NCI-H1048 (cell line): ENCODE measurements at places on chromosomes 13 and 19.

- no peak for DNase-seq
These were observed 44.7 kb downstream of the PLPP2 start for GRCh38 chr19:246551-246950.

DNA sequence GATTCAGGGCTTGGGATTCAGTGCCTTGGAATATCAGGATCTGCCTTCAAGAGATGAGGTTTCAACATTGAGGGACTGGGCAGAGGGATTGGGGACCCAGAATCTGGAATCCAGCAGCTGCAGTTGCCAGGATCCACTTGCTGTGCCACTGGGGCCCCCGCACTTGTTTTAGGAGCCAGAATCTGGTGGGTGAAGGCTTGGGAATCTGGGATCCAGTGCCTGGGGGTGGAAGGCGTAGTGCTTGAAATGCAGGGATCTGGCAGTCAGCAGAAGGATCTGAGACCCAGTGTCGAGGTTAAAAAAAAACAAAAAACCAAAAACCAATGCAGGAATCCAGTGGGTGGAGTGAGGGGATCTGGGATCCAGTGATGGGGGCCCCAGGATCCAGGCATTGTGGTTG is 7.3 kb upstream of the SLC25A41 start:
- no peak for DNase-seq

DNA sequence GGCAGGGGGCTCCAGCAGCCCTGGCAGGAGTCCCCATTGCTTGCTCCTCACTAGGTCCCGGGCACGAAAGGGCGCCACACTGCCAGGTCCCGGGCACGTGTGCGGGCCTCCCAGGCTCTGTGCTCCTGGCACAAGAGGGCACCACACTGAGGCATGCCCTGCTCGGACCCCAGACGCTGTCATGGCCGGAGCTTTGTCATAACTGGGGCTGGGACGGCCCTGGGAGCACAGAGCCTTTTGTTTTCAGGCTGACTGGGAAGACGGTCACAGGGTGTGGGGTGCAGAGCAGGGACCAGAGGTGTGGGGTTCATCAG is 7.4 kb downstream of the BSG start:
- no peak for DNase-seq

DNA sequence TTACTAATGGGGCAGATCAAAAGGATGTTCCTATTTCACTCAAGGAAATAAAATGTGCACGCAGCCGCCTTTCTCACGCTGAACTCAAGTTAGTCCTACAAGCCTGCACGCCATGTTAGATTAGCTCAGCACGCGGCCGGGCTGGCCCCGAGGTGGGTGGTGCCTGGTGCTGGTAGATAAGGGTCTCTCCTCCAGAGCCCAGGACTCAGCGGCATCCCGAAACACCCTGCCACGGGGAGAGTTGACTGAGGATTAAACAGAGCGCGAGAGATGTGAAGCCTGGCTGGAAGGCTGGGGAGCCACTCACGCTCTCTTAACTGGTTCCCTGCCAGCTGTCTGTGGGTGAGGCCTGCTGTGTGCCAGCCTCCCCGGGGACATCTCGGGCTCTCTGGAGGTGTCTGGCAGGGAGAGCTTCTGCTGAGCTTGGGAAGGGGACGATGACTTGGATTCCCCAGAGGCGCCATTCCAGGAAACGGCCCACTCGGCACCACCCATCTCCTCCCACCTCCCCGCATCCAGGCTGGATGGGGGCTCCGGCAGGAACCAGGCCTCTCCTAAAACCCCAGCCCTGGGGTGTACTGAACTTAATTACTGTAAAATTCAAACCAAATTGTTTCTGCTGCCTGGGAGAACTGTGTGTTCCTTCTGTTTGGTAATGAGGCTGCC is 122.2 kb downstream of the KDM4B start:
- DNase-seq = no peak

DNA sequence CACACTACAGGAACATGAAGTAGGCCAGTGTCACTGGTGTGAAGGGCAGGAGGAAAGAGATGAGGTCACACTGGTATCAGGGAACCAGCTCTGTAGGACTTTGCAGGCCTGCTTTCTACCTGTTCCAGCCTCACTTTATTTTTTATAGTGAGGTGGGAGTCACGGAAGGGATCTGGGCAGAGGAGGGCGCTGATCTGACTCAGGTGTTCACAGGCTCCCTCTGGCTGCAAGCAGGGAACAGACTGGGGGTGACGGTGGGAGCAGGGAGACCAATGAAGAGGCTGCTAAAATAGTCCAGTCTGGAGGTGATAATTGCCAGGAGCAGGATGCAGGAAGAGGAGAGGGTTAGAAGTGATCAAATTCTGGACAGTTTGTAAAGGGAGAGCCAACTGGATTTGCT is 2.8 kb downstream of the THAP8 start:
- DNase-seq = no peak

DNA sequence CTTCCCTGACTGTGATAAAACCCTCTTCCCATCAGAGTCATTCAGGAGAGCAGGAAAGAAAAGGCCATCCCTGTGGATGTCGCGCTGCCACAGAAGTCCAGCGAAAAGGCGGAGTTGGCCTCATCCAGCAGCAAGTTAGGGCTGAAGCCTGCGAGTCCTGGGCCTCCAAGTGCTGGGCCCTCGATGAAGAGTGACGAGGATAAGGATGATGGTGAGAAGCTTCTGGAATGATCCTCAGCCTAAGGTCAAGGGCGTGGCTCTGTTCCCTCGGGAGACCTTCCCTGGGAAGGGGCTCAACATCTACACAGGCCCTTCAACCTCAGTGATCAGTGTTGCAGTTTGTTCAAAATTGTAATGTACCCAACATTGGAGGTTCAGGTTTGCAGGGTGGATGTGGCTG is 22.3 kb downstream of the TEX29 start:
- DNase-seq = no peak

- no peak for DNase-seq
These were observed 91.2 kb downstream of the KATNAL1 start for GRCh38 chr13:30216111-30216510.

- DNase-seq = no peak
These were observed 2.5 kb downstream of the PRTN3 start for GRCh38 chr19:843180-843835.

GRCh38 chr19:2382530-2383222 is 22.6 kb downstream of the TMPRSS9 start:
- DNase-seq = no peak

DNA sequence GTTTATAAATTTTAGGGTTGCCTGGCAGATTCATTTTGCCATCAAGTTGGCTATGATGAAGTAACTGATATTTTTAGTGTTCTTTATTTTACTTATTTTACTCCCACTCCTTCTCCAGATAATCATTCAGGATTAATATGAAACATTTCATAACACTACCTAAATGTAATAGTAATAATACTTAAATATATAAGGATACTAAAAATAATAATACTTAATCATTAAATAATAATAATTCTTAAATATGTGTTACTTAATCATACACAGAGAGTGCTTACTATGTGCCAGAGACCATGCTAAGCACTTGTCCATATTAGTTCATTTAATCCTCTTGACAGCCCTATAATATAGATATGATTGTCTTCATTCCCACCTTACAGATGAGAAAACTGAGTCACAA is 23.0 kb upstream of the OXGR1 start:
- no peak for DNase-seq

- no peak for DNase-seq
These were observed 144.5 kb upstream of the FNDC3A start for GRCh38 chr13:48831248-48831647.

GRCh38 chr19:49362929-49363267 is 682 bp upstream of the TEAD2 start:
- DNase-seq = no peak

DNA sequence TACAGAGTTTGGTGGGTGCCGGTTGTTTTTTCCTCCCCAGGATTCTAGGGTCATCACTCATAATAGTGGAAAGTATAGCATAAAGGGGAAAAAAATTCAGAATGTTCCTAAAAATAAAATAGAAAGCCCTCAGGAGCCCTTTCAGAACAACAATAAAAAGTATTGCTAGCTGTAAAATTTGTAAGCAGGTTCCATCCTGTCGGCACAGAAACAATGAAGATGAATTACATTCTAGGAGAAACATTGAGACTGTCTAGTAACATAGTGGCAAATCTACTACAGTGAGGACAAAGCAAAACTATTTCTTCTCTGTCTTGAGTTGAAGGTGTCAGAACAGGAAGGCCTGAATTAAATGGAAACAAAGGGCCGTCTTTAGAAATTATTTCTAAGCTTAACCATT is 870.7 kb downstream of the PCDH9 start:
- no peak for DNase-seq

DNA sequence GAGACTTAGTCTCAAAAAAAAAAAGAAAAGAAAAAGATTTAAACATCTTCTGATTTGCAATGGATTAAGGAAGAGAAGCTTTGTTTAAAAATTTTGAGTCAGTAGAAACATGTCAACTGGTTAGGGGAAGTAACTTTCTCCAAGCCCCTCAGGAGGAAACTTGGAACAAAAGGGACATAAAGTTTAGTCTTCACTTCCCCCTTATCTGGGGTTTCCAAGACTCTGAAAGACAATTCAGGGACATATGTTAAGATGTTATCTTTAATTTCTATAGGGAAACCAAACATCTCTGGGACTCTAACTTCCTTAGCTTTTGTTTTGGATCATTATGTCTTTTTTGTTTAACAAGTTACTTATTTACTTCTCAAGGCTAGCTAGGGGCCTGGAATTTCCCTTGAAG is 20.1 kb upstream of the MRI1 start:
- no peak for DNase-seq

GRCh38 chr13:77767413-77767812 is 69.9 kb downstream of the SLAIN1 start:
- DNase-seq = no peak

- no peak for DNase-seq
These were observed 4.9 kb upstream of the MEDAG start for GRCh38 chr13:30900952-30901749.

- DNase-seq = no peak
These were observed 8.9 kb upstream of the FARP1 start for GRCh38 chr13:98133946-98134345.

- DNase-seq = no peak
These were observed 235.6 kb downstream of the SPRY2 start for GRCh38 chr13:80105350-80105749.

GRCh38 chr19:45643024-45643926 is 4.1 kb upstream of the EML2 start:
- no peak for DNase-seq

DNA sequence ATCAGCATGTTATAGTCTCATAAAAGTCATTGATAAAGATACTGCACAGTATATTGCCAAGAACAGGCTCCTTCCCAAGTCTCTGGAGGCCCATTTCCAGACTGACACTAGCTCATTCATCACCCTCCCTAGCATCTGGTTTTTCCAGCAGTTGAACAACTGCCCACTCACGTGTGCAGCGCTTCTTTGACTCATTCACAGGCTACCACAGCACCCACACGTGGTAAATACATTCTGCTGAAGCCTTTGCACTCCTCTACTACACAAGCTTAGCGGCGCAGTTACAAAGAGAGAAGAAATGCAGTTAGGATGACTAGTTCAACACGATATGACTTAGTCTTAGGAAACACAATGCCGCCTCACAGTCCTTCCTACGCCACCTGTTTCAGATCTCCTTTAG is 87.7 kb downstream of the DOCK9 start:
- no peak for DNase-seq

DNA sequence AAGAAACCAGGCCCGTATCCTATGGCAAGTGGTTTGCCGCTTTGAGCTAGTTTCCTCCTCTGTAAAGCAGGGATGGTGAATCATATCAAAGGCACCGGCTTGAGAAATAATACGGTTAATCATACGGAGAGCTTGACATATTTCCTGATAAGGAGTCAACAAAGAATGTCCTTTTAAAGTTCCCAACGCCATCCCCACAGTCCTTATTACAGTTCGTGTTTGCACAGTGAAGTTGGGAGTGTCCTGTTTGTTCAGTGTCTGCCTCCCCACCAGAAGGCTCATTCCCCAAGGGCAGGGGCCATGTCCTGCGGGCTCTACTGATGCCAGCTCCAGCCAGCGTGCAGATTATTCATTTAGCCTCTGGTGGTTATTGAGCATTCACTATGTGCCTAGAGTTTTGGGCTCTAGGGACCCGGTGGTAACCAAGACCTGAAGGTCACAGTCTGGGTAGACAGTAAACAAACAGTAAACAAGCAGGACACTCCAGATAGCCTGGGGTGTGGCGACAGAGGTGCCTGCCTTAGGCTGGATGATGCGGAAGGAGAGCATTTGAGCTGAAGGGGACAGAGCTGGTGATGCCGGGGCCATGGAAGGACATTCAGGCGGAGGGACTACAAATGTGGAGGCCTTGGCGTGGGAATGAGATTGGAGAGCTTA is 6.3 kb downstream of the GRAMD1A start:
- no peak for DNase-seq

DNA sequence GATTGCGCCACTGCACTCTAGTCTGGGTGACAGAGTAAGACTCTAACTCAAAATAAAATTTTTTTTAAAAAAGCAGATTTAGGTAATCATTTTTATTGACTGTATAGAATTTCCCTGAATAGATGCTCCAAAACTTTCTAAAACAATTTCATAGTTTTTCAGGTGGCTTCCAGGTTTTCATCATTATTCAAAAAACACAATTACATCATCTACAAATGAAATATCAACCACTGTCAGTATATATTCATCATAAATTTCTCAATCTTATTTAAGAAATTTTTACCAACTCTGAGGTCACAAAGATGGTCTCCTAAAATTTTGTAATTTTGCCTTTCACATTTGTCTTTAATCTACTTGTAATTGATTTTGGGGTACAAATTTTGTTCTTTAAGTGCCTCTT is 48.1 kb downstream of the ZC3H13 start:
- no peak for DNase-seq

DNA sequence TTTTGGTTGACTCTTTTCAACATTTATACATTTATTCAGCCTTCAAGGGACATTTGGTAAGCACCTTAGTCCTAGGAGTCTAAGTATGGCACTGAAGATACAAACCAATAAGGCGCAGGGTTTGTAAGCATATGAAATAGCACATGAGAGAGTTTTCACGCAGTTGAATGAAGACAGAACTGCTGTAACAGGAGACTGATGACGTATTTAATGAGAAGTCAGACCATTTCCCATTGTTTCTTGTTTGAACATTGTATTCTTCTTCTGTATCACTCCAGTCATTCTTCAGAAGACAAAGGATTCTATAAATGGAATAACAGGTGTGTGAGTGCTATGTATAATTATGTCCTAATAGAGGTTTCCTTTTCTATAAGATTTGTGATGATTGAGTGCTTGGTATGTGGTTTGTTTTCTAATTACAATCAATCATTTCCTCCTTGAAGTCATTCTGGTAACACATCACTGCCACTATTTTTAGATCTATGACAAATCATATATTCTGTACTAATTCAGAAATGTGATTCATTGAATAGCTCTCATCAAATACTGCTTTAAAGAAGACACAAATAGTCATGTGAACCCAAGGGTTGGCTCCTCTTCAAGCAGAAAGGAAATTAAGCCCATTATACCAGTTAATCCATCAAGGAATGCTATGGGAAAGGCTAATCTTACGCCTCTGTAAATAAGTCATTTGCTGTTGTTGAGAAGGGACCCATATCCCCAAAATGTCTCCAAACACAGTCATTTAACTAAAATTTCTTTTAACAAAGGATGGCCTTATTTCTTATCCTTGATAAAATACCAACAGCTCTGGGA is 222.8 kb upstream of the NBEA start:
- DNase-seq = no peak
